ENCODE measurements at places on chromosomes 12 and 14.

- DNase-seq: no peak
Measured at GRCh38 chr14:41280745-41281144, 325.9 kb upstream of the LRFN5 start.

DNA sequence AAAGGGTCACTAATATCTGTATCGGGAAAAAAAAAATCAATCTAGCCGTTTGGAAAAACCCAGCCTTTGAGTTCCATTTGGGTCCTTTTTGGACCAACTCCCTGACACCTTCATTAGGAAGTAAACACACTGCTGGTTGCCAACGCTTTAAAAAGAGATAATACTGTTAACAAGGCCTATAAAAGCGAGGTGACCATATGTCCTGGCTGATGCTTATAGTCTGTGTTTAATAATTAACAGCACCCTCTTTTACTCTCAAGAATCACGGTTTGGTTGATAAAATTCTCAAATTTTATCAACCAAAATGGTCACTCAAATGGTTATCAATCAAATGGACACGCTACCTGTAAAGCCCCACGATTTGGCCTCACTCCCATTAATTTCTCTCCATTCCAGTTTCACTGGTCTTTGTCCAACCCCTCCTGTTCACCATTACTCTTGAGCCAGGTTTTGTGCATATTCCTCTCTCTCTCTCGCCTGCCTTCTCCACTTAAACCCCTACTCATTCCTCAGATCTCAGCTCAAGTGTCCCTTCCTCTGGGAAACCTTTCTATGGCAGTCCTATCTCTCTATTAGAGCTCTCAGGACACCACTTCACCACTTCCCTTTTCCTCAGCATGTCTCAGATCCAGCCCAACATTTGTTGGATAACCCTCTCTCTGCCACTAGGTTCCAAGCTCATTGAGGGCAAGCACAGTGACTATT, 9.5 kb downstream of the BTG1 start:
- no peak for DNase-seq

DNA sequence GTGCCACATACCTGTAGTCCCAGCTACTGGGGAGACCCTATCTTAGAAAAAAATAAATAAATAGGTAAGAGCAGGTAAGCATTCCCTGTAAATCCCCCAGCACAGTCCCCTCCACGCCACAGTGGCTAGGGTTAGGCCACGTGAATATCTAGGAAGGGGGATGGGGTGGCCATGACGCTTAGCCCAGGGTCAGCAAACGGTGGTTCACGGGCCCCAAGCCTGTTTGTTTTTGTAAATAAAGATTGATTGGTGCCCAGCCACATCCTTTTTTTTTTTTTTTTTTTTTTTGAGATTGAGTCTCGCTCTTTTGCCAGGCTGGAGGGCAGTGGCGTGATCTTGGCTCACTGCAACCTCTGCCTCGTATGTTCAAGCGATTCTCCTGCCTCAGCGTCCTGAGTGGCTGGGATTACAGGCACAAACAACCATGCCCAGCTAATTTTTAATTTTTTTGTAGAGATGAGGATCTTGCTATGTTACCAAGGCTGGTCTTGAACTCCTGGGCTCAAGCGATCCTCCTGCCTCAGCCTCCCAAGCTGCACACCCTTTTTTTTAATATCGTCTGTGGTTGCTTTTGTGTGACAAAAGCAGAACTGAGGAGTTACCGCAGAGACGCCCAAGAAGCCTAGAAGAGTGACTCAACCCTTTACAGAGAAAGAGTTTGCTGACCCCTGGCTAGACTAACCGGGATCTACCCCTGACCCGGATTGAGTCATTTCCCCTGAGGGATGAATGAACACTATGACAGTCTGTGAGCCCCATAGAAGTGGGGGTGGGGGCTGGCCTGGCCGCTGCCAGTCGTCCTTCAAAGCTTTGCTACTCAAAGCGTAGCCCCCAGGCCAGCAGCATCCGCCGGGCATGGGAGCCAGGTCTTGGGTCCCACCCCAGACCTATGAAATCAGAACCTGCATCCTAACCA, 113.7 kb upstream of the NCOR2 start:
- DNase-seq: no peak

- no peak for DNase-seq
Measured at GRCh38 chr12:6736754-6737153, 12.9 kb downstream of the COPS7A start.

DNA sequence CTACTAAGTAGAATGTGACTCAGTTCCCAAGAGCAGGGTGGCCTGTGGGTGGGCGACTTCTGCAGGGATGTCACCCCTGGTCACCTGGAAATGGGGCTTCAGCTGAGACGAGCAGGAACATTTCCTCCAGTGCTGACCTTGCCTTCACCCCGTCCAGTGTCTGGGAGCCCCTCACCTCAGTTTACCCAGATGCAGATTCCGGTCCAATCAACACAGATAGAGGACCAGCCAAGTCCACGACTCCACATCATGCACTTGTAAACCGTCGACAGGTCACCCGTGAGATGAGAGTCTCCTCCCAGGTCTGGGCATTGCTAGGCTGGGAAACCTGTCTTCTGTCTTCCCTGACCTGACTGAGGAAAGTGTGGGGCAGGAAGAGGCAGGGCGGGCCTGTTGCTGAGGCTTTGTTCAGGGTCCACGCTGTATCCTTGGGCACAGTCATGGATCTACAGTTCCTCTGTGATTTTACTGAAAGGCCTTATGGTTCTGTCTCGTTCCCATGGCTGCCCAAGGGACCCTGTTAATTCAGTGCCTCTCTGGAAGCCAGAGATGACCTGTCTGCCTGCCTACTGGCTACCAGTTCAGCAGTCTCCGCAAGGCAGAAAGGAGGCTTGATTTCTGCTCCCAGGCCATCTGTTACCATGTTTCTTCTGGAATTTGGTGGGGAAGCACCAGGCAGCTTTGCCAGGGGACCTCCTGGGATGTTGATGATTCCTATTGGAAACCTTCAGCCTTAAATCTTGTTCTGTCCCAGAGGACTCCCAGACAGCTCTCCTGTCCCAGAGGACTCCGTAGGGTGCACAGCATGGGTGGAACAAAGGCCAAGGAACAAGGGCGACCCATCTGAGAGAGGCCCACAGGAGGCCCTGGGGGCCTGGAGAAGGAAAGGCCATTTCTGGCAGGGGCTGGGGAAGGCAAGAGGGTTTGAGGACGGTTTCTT, 288.5 kb upstream of the RTL1 start:
- no peak for DNase-seq

GRCh38 chr14:64673748-64674147, 30.5 kb upstream of the PLEKHG3 start:
- no peak for DNase-seq

DNA sequence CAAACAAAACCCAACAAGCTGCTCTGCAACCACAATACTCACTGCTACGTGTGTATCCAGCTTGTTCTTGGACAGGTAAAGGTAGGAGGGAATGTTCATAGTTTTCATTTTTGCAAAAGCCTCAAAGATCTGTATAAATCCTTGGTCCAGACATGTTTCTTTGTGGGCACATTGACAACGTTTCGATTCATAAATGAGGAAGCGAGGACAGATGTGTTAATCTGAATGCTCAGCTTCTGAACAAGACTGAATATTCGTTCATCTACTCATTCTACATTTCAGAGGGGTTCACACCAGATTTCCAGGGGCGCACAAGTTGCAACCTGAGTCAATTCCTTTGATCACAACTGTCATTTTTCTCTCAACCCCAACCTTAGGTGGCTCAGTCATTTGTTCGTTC, 134.4 kb downstream of the LLPH start:
- no peak for DNase-seq

DNA sequence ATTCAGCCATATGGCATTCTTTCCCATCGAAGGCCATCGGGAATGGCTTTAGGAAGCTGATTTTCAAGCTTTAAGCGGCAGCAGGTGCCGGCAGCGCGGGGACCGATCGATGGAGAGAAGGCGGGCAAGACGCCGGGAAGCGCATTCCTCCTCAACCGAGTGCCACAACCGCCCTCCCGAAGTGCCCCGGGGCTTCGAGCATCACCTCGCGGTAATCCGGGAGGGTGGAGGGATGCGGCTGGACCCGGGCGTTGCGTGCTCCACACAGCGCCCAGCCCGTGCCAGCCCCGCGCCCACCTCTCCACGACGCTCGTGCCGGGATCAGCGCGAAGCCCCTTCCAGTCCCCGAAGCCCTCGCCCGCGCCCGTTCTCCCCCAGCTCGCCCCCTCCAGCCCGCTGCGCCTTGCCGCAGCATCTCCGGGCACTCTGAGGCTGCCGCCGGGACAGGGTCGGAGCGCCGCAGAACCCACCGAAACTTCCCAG, 3.2 kb downstream of the USP44 start:
- no peak for DNase-seq
